ENCODE measurements at places on chromosomes 5 and 9. TPM values are rescaled to one million over a fixed set of nuclear protein-coding genes. Genes with fewer than 3 reads are reported as not detected.

The SLC44A1 gene
- 27.0 TPM for total RNA-seq

The SH3GL2 gene
- 7.3 TPM for total RNA-seq

The TRIM7 gene
- total RNA-seq, result 6.4 TPM

The PNPLA7 gene
- total RNA-seq, result 9.0 TPM

The WHRN gene
- 0.80 TPM for total RNA-seq

The KIF24 gene
- total RNA-seq, result 0.63 TPM

The CDKN2B gene
- total RNA-seq, result 0.82 TPM

The ISL1 gene
- not detected for total RNA-seq

The PHF24 gene
- total RNA-seq, result 0.11 TPM

The PCDHA3 gene
- total RNA-seq, result not detected

The CCNI2 gene
- total RNA-seq, result 0.08 TPM
